ENCODE measurements at places on chromosomes 4 and X. TPM values are rescaled to one million over a fixed set of nuclear protein-coding genes. Genes with fewer than 3 reads are reported as not detected.

Gene CTAG2
- polyA plus RNA-seq, result not detected

Gene GAGE2A
- not detected for polyA plus RNA-seq

Gene TMEM271
- polyA plus RNA-seq, result not detected

Gene PRKG2
- 0.26 TPM for polyA plus RNA-seq

Gene C4orf50
- polyA plus RNA-seq, result not detected

Gene UGT2A1
- not detected for polyA plus RNA-seq

Gene MMRN1
- polyA plus RNA-seq, result not detected

Gene RBMXL3
- not detected for polyA plus RNA-seq

Gene KLHL4
- 1.9 TPM for polyA plus RNA-seq

Gene ODAM
- polyA plus RNA-seq, result 0.15 TPM

All from keratinocyte (primary cell).